ENCODE measurements at places on chromosomes 16 and 17.

- peak; percentile 85 for DNase-seq
Measured at GRCh38 chr17:47733047-47733673, at the start of gene TBX21. Gene TBX21 (plus strand): TSS chr17:47733236. CDS start chr17:47733455, 219 bp downstream.

GRCh38 chr17:77424585-77425344 is 284.0 kb downstream of the SEC14L1 start:
- no peak for DNase-seq

DNA sequence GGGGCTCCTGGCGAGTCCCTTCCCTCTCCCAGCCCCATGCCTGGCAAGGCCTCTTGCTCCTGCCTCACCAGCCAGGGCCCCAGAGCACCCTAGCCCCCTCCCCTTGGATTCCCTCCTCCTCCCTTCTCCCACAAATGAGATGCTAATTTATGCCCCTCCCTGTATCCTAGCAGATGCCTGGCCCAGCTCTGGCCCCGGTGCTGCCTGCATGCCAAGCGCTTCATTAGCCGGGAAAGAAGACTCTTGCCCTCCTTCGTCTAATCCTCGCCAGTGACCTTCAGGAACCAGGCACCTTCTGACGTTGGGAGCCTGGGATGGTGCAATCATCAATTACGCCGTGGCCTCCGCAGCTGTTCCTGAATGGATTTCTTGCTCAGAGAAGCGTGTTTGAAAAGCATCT is 127.8 kb downstream of the SDK2 start:
- DNase-seq: no peak

DNA sequence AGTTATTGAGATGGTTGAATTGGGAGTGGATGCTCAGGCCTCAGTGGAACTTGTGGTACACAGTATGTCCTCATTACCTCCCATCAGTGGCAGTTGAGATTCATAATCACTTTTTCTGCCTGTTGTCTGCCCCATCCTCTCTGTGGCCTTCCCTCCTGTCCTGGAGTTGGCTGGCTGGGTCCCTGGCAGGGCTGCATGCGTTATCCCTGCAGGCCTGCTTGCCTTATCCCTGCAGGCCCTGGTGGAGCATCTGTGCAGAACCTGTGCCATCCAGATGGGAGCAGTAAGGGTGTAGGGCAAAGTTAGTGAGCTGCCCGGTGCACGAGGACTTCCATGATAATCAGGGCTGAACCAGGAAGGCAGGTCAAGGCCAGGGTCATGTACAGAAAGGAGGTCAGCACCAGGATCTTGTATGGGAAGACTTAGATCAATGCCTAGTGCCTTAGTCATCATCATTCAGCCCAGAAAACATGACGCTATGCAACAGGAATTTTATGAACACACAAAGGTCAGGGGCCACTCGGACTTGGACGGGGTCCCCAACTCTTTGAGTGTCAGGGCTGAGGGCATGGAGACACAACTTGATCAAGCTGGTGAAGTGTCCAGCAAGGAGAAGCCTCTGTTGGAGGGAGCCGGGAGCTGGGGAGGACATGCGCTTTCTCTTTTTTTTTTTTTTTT is 47.2 kb downstream of the ABCC1 start:
- DNase-seq: no peak

DNA sequence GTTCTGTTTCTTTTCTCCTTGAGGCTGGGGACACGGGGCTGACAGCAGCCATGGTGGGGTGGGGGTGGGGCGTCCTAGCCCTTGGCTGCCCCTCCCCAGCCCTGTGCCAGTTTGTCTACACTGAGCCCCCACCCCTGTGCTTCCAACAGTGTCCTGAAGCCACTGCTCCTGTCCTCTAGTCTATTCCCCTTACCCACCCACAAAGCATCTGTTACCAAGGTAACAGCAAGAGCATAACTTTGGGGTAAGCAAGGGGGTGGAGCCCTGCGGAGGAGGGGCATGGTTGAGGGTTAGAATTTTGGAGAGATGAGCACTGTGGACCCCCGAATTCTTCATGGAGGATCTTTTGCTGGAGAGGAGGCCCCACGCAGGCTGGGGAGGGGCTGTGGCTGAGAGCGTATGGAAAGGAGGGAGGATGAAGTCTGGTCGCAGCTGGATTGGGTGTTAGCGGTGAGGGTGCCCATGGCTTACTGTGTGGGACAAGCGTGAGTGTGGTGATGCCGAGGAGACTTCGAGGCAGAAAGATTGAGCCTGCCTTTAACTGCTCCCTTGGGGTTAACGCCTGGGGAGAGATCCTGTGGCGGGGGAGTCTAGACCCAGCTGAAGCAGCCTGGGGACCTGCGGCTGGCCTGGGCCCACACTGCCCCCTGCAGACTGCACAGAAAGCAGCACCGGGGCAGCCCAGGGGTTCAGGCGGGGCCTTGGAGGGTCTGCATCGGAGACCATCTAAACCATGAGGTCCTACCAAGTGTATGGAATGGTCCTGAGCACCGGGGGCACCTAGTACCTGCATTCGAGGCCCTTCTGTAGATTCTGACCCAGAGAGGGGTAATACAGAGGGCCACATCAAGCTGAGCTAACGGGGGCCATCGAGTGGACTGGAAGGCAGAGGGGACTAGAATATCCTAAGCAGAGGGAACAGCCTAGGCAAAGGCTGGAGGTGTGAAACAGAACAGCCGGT is 6.1 kb upstream of the STAC2 start:
- peak; percentile 29 for DNase-seq

GRCh38 chr17:75825149-75825552 is 19.1 kb downstream of the UNC13D start:
- DNase-seq: no peak

DNA sequence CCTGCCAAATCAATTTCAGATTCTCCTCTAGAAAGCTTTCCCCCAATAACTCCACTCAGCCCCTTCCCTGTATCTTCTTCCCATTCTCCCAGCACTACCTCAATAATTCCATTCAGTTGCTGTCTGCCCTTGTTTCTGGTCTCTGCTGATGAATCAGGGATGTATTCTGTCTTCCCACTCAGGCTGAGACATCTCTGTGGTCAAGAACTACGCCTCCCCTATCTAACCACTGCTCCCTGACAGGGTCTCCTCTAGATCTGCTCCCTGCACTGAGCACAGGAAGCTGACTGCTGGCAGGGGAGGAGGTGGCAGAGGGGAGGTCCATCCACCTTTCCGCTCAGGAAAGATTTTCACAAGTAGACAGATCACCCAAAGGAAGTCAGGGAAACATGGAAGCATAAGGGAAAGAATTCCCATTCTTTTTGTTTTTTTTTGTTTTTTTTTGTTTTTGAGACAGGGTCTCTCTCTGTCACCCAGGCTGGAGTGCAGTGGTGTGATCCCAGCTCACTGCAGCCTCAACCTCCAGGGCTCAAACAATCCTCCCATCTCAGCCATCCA is 16.9 kb upstream of the SP2 start:
- DNase-seq: no peak

- DNase-seq: no peak
Measured at GRCh38 chr16:35713762-35714650, 2254.6 kb downstream of the TP53TG3F start.

DNA sequence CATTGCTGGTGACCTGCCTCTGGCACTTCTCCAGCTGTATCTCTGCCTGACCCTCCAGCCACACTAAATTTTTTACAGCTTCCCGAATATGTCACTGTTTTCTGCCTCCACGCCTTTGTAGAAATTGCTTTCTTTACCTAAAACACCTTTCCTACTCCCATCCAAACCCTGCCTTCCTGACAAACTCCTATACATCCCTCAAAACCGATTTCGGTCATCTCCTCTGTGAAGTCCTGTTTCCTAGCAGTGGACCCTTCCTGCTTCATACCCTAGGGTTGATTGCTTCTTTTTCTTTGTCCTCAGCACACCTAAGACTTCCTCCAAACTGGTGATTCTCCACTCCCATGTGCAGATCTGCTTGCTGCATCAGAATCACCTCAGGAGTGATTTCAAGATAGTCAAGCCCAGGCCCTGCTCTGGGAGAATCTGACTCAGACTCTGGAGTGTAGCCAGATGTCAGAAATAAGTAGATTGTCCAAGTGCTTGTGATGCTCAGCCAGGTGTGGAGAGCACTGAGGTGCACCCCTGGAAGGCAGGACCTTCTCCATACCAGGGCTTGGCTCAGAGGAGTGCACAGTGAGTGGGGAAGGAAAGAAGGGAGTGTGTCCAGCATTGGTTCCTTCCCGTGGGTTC is 184.2 kb downstream of the COPRS start:
- DNase-seq: no peak

DNA sequence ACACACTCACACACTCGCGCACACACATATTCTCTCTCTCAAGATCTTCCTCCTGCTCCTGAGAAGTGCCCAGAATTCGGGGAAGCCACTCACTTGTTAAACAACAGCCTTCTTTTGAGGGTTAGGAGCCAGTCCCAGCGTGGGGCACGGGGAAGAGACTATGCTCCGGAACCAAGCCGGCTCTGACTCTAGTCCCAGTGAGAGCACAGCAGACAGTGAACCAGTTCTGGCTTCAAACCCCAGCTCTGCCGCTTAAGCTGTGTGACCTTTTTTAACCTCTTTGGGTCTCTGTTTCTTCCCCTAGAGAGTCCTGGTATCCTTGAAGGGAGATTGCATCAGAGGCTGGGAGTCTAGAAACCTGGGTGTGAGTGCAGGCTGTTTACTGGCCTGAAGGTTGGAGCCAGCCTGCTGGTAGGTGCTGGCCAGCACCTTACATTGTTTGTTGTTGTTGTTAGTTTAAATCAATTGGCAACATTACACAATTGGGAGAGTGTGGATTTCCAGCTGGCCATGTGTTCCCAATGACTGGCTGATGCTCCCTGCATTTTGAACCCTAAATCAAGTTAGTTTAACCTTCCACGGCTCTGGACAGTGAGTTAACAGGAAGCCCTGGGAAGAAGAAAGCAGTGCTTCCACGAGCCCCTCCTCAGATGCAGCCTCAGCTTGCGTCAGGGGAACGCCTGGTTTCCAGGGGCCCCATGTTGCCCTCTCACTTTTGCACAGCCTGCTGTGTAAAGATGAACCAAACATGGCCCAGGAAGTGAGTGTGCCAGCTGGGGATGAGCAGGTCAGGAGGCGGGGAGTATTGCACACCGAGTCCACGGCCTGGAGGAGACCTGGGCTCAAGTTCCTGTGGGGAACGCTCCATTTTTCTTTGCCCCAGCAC is 71.5 kb downstream of the GAS7 start:
- DNase-seq: no peak

DNA sequence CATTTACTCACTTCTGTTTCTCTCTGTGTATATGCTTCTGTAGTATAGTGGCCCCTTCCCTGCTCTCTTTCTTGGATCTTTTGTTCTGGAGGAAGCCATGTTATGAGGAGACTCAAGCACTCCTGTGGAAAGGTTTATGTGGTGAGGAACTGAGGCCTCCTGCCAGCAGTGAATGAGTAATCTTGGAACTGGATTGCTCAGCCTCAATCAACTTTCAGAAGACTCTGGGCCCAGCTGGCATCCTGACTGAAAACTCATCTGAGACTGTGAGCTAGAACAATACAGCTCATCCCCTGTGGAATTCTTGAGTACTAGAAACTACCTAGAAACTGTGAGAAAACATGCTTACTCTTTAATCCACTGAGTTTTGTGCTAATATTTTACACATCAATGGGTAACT is 133.1 kb upstream of the ZKSCAN2 start:
- DNase-seq: no peak

GRCh38 chr17:47789611-47790561 is 31.7 kb downstream of the OSBPL7 start:
- no peak for DNase-seq

DNA sequence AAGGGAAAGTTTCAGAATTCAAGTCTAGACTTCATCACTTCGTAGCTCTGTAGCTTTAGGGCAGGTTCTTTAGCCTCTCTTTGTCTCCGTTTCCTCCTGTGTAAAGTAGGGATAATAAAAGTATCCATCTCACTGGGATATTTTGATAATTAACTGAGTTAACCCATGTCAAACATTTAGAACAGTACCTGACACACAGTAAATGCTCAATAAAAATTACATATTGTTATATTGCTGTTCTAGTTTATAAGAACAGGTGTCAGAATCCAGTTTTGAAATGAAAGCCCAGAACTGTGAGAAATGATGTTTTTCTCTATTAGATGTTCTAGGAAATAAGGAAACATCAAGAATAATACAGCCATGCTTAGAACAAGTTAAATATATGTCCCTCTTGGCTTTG is 4.3 kb downstream of the MOSMO start:
- no peak for DNase-seq

DNA sequence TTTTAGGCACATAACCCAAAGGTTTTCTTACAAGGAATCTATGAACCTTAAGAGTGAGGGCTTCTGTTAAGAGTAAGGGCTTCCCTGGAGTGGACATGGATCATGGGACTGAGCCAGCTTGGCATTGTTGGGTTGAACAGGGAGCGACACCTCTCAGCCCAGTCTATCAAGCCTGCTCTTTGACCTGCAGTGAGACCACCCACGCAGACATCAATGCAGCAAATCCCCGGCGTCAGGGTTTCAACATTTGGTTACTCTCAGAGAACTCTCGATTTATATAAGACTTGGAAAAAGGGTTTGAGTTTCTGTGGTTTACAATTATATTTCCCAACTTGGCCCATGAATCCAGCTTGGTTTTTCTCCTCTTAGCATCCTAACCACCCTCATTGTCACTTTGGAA is 299.9 kb downstream of the WWOX start:
- DNase-seq: no peak

DNA sequence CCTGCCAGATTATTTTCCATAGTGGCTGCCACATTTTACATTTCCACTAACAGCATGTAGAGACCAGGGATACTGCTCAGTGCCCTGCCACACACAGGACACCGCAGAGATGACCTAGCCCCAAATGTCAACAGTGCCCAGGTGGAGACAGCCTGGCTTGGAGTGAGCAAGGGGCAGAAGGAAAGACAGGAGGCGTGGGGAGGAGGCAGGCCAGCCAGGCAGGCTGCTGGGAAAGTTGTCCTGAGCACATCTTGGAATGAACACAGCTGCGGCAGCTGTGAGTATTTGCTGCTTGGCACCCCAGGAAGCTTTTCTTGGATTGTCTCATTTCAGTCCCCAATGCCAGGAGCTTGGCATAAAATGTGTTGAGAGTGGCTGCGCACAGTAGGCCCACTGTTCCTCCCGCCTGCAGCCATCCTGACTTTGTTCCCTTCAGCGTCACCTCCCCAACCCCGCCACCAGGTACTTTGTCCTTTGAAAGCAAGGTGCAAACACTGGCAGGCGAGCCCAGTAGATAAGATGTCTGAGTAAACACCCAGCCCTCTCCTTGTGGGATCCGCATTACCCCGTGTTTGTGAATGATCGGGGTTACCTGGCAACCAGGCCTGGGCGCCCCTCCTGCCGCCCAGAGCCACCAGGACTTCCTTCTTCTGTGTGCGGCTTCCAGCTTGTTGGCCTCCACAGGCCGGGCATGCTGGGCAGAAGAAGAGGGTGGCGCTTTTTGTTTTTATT is 114.0 kb downstream of the CMIP start:
- DNase-seq: no peak

DNA sequence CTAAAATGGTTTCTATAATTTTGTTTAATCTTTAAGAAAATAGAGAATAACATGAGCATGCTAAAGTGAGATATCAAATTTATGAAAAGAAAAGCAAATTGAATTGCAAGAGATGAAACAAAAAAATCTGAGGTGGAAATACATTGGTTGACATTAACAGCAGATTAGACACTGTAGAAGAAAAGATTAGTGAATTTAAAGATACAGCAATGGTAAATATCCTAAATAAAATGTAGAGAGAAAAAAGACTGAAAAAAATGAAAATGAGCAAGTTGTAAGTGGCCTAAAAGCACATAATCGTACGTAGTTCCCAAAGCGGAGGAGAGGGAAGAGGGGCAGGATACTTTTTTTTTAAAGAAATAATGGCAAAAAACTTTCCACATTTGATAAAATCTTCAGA is 30.5 kb upstream of the ALDH3A2 start:
- no peak for DNase-seq

Measured in stimulated activated CD8-positive, alpha-beta memory T cell treated with anti-CD3 and anti-CD28 coated beads, Interleukin-4, amount 100 ng/mL, for 1 hour (primary cell).